ENCODE measurements at places on chromosomes 1 and 21.

DNA sequence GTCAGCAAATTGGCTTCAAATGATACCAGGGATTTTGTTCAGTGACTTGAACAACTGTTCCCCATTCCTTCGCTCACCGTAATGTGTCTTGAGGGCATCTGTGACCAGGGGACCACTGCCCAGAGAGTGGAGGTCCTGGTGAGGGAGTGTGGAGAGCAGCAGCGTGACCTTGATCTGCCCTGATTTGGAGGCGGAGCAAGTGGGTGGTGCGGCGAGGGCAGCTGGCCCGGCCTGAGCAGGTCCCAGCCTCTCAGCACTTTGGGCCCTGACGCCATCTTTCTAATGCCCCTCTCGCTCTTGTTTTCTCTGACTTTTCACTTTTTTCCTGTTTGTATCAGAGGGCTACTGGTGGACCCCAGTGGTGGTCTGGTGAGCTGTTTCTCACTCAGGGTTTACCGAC lies 31.1 kb downstream of the DIP2A start:
- DNase-seq = no peak

DNA sequence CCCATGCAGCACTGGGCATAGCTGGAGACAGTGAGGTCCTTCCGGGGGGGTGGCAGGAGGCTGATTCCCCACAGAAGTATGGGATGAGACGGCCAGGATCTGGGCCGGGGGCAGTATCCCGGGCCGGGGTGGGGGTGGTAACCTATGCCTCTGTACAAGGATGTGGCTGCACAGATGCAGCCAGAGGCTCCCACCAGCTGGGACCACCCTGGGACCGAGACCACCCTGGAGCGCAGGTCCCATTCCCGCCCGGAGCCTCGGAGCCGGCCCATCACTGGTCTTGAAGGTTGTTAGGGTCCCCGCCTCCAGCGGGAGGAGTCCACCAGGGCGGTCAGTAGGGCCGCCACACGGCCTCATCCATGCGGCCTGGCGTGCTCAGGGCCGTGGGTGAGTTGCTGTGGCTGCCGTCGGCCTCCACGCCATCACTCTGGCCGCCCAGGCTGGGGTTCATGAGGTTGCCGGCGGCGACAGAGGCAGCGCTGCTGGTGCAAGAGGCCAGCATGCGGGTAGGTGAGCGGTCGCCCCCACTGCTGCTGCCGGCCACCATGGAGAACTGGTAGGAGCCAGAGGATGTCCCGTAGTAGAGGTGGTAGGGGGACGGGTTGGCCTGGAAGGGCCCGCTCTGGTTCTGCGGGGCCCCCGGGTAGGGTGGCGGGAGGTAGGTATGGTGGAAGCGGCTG lies 28.1 kb downstream of the RUNX3 start:
- DNase-seq = no peak

GRCh38 chr1:1199141-1199960 lies 7.0 kb downstream of the TNFRSF18 start:
- DNase-seq = no peak

- DNase-seq = no peak
Observed at GRCh38 chr1:98429965-98430443, 231.5 kb upstream of the SNX7 start.

DNA sequence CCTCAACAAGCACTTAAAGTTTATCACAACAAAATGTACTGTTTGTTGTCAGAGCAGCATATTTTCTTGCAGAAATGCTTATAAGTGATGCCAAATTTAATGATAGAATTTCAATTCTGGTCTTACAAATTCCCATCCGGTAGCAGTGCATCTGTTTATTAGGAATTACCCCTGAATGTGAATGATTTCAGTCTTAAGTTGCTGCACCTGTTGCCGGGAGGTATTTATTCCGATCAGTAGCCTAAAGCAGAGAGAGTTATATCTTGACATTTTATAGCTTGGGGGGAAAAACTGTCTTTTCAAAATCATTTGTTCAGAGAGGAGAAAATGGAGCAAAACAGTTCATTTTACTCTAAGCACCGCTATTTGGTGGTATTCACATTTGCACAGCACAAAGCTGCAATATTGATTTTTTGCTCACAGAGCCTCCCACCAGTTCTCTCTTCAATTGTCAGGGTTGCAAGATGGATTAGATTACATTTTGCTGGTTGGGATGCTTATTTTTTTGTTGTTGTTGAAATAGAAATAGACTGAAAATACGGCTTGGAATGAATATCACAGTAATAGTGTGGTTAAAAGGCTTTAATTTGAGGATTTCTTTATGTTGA lies 98.6 kb downstream of the ADGRL2 start:
- no peak for DNase-seq
